ENCODE measurements at places on chromosomes 7 and 10.

DNA sequence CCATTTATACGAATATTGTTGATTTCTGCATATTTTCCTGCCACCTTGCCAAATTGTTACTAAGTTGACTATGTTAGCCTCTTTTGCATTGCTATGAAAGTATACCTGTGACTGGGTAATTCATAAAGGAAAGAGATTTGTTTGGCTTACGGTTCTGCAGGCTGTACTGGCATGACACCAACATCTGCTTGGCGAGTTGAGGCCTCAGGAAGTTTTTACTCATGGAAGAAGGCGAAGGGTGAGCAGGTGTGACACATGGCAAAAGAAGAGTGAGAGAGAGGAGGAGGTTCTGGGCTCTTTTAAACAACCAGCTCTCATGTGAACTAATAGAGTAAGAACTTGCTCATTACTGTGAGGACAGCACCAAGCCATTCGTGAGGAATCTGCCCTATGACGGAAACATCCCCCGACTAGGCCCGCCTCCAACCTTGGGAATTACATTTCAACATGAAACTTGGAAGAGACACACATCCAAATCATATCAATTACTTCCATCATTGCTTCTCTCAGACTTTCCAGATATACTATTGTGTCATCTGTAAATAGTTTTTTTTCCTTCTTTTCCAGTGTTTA is 8.4 kb downstream of the RALA start:
- no peak for DNase-seq

- DNase-seq: no peak
Observed at GRCh38 chr7:85890244-85890811, 703.5 kb upstream of the SEMA3D start.

DNA sequence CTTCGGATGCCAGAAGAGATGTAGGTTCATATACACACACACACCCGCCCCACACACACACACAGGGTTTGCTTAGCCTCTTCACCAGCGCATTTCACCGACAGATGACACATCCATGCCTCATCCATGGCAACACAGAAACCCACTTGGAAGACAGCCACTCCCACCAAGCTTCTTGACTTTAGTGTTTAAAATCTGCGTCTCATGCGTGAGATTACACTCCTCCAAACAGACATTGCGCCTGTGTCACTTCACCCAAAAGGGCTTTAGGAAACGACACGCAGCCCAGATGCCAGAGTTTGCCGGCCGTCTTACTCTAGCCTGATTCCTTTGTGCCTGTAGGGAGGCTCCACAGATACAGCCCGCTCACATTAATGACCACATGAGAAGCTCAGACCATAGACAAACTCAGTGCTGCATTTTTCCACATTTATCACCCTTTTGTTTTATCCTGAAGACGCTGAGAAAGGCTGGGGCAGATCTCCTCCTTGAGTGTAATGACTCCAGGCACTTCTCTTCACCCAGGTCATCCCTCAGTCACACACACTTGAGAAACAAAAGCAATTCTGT is 73.8 kb downstream of the DIP2C start:
- no peak for DNase-seq

DNA sequence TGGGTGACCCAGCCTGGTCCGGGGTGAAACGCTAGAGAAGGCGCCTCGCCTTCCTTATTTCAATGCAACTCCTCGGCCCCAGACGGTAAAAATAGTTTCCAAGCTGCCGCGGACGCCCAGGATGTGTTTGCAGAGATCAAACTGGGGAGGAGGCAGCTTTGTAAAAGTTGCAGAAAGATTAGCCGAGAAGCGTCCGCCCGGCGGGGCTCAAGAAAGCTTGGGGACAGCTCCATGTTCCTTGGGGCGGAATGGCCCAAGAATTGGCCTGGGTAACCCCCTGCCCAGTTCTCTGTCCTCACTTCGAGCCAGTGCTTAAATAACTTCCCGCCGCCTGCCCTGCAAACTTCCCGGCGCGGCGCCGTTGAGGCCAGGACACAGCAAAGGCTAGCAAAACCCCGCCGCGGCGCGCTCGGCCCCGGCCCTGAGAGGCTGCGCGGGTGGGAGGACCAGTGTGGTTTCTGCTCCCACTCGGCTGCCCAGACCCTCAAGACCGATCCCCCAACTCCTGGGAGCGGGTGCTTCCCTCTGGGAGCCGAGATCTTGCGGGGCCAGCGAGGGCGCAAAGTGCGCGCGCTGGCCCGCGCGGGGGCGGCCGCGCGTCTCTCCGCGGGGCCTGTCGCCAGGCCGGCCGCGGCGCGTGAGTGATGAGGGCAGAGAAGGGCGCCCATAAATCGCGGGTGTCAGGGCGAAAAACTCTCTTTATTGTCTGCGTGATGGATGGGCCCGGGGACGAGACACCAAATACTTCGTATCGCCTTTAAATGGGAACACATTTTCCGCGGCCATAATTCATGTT is 6.3 kb upstream of the ZNF503 start:
- no peak for DNase-seq
